ENCODE measurements at places on chromosomes 4 and X.

DNA sequence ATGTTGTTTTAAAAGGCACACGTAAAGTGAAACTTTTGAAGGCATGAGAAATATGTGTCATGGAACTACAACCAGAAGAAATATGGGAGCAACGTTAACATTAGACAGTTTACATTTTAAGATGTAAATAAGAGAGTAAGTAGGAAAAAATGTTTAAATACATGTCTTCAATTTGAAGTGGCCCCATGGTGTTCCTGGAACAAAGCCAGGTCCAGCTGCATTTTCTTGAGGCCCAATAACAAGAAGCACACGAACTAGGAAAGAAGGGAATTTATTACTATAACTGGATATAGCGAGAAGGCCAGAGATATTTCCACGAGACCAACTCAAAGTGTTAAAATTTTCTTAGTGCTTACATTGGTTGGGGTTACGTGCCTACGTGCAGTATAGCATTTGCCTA is 458.1 kb downstream of the KCTD8 start:
- DNase-seq, result no peak

DNA sequence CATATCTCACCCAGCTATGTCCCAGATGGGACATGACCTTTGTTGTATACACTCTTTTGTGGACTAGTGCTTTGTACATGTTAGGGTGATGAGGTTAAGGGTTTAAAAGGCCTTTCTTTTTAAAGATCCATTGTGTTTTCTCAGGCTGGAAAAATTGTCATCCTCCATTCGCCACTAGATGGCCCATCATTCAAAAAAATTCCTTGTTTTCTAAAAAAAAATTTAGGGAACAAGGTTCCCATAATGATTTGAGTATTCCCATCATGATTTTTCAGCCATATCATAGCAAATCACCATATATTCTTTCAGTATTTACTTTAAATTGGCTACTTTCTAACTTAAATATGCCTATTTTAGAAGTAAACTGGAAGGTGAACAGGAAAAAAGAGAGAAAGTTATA is 91.9 kb upstream of the TMEM164 start:
- DNase-seq, result no peak

GRCh38 chr4:186695392-186695791 is 28.3 kb downstream of the FAT1 start:
- no peak for DNase-seq

- DNase-seq, result no peak
Observed at GRCh38 chr4:39375478-39375877, 9.3 kb upstream of the RFC1 start.

- DNase-seq, result no peak
Observed at GRCh38 chrX:11446949-11447348, 153.7 kb downstream of the AMELX start.

GRCh38 chr4:3462790-3463415 is at the start of gene DOK7:
DOK7 (plus strand) TSS chr4:3463306; CDS start chr4:3463376, 70 bp downstream.
- DNase-seq, result no peak

DNA sequence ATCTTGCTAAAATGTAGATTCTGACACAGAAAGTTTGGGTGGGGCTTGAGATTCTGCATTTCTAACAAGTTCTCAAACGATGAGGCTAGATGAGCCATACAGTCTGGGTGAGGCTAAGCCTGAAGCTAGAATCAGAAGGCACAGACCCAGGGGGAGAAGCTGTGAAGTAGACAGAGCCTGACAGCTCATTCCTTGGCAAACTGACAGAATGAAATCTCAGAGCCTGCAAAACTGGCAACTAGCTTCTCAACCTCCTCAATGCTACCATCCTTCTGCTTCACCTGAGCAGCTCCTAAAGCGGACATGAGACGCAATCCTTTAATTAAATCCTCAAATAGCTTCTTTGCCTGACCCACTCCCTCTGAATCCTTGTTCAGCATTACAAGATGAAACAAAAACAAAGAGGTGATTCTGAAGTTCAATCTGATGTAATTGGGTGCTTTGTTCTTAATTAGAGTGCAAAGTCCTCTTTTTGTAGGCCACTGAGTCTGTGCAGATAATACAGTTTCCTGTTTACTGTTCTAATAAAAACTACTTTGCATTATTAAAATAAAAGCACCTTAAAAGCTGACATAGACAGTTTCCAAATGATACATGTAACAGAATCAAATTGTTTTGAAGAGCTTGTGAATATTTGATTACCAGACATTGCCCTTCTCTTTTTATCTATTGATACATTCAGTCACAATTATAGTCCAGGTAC is 71.0 kb upstream of the BMP2K start:
- no peak for DNase-seq

DNA sequence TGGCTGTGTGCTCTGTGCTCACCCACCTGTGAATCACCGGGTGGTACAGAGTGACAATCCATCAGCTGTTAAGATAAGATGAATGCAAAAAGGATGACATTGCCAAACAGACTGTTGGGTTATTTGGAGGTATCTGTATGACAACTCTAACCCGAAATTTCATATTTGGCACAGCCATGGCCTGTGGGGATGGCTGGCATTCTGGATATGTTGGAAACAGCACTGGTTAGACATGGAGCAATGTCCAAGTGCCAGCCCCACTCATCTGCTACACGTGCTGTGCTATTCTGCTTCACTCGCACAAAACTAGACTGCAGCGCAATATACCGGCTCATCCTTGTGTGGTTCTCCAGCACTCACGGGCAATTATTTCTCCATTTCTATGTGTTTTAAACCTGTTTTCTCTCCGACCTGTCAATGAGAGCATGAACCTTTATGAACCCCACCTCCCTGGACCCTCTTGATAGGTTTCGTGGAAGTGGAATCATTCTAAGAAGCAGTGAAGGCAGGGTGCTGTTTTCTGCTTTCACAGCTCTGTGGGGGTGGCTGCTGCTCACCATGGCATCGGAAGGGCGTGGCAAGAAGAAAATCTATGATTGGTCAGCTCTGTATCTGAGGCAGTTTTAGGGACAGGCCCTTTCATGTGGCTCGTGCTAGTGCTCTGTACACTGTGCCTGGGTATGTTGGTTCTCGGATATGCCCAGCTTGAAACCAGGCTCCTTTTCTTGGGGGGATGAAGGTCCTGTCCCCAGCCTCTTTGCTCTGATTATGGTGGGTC is 94.9 kb downstream of the ENPP6 start:
- no peak for DNase-seq

DNA sequence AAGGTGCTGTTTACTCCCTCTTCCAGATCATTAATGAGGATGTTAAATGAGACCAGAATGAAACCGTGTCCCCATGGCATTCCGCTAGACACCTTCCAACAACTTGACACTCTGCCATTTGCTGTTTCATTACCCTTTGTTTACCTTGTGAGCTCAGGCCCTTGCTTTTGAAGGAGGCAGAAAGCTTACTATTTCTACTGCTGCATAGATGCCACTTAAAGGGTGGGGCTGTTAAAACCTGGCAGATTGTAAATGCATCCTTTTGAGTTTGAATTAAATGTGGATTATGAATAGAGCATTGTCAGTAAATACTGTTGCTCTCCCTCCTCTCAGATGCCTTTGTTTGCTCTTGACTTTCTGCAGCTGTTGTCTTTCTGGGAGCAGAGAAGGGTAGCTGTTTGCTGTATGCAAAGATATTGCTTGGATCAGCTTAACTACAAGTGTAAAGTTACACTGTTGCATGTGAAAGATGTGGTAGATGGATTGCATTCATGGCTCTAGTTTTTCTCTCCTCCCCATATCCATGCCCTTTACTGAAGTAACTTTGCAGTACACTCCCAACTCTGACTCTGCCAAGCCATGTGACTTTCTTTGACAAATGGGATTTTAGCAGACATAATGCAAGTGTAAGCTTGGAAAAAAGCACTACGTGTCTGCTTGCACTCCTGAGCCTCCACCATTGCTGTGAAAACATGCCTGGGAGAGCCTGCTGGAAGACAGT is 75.0 kb upstream of the DHX15 start:
- no peak for DNase-seq

DNA sequence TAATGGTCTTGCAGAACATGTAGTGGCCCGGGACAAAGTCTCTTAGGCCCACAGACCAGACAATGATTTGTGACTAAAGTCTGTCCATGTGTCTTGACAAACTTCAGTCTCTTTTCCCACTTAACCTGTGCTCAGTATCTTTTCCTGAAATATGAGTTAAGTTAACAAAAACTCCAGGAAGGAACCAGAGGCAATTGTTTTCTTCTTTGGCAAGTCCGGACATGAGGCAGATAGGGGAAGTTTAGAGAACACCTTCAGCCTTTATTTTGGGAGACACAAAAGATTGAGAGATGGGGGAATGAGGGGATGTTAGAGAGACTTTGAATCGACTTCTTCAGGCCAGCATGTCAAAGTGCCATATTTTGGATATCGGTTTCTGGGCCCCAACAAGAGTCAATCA is 80.2 kb upstream of the FRMPD4 start:
- no peak for DNase-seq

DNA sequence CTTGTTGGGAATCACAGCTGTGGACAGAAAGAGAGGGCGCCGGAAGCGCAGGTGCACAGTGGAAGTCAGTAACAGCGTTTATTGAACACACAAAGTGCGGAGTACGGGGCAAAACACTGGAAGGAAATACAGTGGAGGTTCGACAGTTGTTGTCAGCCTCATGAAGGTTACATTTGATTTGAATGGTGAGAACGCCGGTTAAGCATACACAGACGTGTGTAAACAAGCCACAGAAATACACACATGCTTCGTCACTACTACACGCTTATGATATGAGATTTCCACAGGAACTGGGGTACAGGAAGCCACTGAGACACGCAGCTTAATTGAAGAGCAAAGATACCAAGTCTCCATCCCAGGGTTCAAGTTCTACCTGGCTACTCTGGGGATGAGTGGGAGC is 12.0 kb downstream of the CCKAR start:
- no peak for DNase-seq

GRCh38 chr4:27308379-27308778 is 447.7 kb downstream of the STIM2 start:
- DNase-seq, result no peak

All from stimulated activated CD8-positive, alpha-beta memory T cell treated with anti-CD3 and anti-CD28 coated beads, Interleukin-15, amount 100 ng/mL, for 4 hours (primary cell).